Mammary microvascular endothelial cell (primary cell): ENCODE measurements at places on chromosomes 4 and X. TPM values are rescaled to one million over a fixed set of nuclear protein-coding genes. Genes with fewer than 3 reads are reported as not detected.

Gene MTCP1
- 3.7 and 4.5 TPM in 2 replicates for total RNA-seq

Gene ADGRL3
- total RNA-seq: not detected in 2 replicates

Gene RTL3
- 0.20 TPM in 2 replicates for total RNA-seq

Gene F11
- not detected in 2 replicates for total RNA-seq

Gene SHROOM3
- total RNA-seq: 0.87 and 1.0 TPM in 2 replicates

Gene HS6ST2
- 0.10 and 0.67 TPM in 2 replicates for total RNA-seq

Gene ACSL4
- total RNA-seq: 87.9 and 99.1 TPM in 2 replicates

Gene FGFRL1
- total RNA-seq: 12.3 and 13.1 TPM in 2 replicates

Gene RAB33A
- total RNA-seq: 0.13 and 0.49 TPM in 2 replicates

Gene FAAH2
- 0.64 TPM in 1 of 2 replicates, not detected in the other for total RNA-seq

Gene NR0B1
- not detected in 2 replicates for total RNA-seq

Gene RNF128
- not detected in 2 replicates for total RNA-seq

Gene GPR82
- total RNA-seq: not detected in 2 replicates

Gene FAM184B
- total RNA-seq: not detected in 2 replicates

Gene CCDC120
- total RNA-seq: 0.69 and 1.1 TPM in 2 replicates

Gene TGIF2LX
- total RNA-seq: not detected in 2 replicates

Gene HELT
- not detected in 2 replicates for total RNA-seq

Gene TMEM187
- 7.5 and 7.8 TPM in 2 replicates for total RNA-seq

Gene PCSK1N
- total RNA-seq: not detected in 2 replicates

Gene NUDT11
- total RNA-seq: 0.59 and 1.1 TPM in 2 replicates

Gene LGI2
- total RNA-seq: not detected in 2 replicates

Gene ZFP92
- total RNA-seq: 0.07 and 0.10 TPM in 2 replicates

Gene SHROOM2
- 4.4 and 5.1 TPM in 2 replicates for total RNA-seq

Gene NWD2
- not detected in 2 replicates for total RNA-seq

Gene C4orf51
- not detected in 2 replicates for total RNA-seq

Gene SGMS2
- 70.5 and 95.0 TPM in 2 replicates for total RNA-seq

Gene NUDT10
- total RNA-seq: 0.20 and 0.69 TPM in 2 replicates

Gene CYSLTR1
- 1.2 and 1.5 TPM in 2 replicates for total RNA-seq

Gene BTC
- under 0.01 and 0.34 TPM in 2 replicates for total RNA-seq

Gene TCEAL2
- not detected in 2 replicates for total RNA-seq

Gene NXF2
- not detected in 2 replicates for total RNA-seq

Gene ADRA2C
- 0.27 TPM in 1 of 2 replicates, not detected in the other for total RNA-seq

Gene G3BP2
- 104 and 136 TPM in 2 replicates for total RNA-seq

Gene UGT2A1
- not detected in 2 replicates for total RNA-seq

Gene NHS
- under 0.01 and 0.07 TPM in 2 replicates for total RNA-seq

Gene IL9R
- 0.07 TPM in 1 of 2 replicates, not detected in the other for total RNA-seq

Gene TRAPPC2
- total RNA-seq: 11.2 and 12.5 TPM in 2 replicates

Gene SSX2B
- total RNA-seq: not detected in 2 replicates

Gene INPP4B
- total RNA-seq: 2.6 and 4.7 TPM in 2 replicates

Gene MAGEB17
- not detected in 2 replicates for total RNA-seq

Gene CDKL2
- total RNA-seq: 0.15 TPM in 1 of 2 replicates, not detected in the other

Gene PAGE4
- not detected in 2 replicates for total RNA-seq

Gene EXOC1L
- total RNA-seq: not detected in 2 replicates

Gene CTAG1B
- not detected in 2 replicates for total RNA-seq

Gene NHSL2
- total RNA-seq: 18.9 and 22.6 TPM in 2 replicates

Gene C4orf46
- total RNA-seq: 20.5 and 22.4 TPM in 2 replicates

Gene MAGEE2
- total RNA-seq: not detected in 2 replicates

Gene TNIP2
- total RNA-seq: 99.2 and 102 TPM in 2 replicates

Gene TRAM1L1
- 0.47 and 0.89 TPM in 2 replicates for total RNA-seq

Gene F8A2
- not detected in 2 replicates for total RNA-seq

Gene TBC1D8B
- total RNA-seq: 3.1 TPM in 2 replicates

Gene GAGE12F
- not detected in 2 replicates for total RNA-seq

Gene TENM3
- total RNA-seq: 14.7 and 18.0 TPM in 2 replicates

Gene AMBN
- not detected in 2 replicates for total RNA-seq

Gene GALNTL6
- not detected in 2 replicates for total RNA-seq

Gene FGA
- total RNA-seq: not detected in 2 replicates

Gene GRIA3
- not detected in 2 replicates for total RNA-seq

Gene OTUD5
- total RNA-seq: 28.5 and 34.8 TPM in 2 replicates

Gene TASL
- not detected in 2 replicates for total RNA-seq
